ENCODE measurements at places on chromosomes 5 and 9.

- no peak for DNase-seq
Observed at GRCh38 chr5:39213447-39214207, 5.7 kb downstream of the FYB1 start.

DNA sequence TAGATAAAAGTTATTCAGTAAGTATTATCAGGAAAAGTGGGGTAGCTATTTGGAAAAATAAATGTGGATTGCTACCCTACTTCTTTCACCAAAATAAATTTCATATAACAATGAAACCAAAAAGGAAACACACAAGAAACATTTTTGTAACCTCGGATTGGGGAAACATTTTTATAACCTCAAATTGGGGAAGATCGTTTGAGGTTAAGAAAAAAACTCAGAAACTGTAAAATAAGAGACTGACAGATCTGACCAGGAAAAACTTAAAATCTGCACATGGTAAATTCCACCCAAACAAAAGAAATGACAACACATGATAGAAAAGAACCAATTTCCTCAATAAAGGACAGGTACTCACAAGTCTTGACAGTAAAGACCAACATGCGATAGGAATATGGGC is 13.5 kb downstream of the EFCAB9 start:
- DNase-seq: no peak

- DNase-seq: no peak
Observed at GRCh38 chr5:37437711-37438110, 58.6 kb downstream of the WDR70 start.

GRCh38 chr5:5787373-5787772 is 364.9 kb downstream of the ICE1 start:
- DNase-seq: no peak

GRCh38 chr9:110092792-110093191 is 115.2 kb downstream of the C9orf152 start:
- no peak for DNase-seq

GRCh38 chr9:127277770-127278169 is 13.2 kb downstream of the GARNL3 start:
- DNase-seq: no peak

DNA sequence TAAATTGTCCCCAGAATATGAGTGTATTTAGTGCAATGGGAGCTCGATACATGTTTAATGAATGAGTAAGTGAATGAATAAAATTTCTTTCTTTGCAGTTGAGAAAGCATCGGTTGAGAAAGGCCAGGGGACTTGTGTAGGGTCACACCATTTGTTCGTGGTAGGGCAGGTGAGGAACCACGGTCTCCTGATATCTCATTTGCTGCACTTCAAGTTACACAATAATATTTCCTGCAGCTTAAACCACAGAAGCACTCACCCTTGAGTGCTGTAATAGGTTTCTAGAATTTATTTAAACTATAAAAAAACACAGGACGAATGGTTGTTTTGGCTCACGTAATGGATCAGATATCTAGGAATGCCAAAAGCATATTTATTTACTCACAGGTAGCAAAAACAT is 429.8 kb downstream of the SPATA31D1 start:
- DNase-seq: no peak

DNA sequence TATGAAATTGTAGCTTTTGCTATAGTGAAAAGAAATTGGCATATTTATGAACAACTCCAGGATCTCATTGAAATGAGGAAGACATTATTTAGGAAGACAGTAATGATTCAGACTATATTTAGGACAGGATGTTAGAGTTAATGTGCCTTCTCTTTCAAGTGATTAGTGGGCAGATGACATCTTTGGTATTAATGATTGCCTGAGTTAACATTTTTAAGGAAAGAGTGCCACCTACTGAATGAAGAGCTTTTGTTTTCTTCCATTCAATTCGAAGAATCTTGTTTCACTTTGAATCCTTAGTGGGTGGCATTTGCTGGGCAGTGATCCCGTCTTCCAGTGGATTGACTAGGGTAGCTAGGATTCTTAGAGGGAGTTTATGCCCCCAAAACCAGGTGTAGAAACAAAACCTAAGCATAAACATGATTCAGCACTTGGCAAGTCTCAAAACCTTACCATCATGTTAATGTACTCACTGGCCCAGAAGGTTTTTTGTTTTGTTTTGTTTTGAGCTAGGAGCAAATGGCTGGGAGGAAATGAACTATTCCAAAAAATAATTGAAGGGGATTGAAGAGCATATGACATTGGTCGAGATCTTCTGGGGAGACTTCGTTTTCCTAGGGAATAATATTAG is 23.2 kb downstream of the MAP3K1 start:
- no peak for DNase-seq

- no peak for DNase-seq
Observed at GRCh38 chr9:124662561-124662960, 108.5 kb downstream of the NR6A1 start.

DNA sequence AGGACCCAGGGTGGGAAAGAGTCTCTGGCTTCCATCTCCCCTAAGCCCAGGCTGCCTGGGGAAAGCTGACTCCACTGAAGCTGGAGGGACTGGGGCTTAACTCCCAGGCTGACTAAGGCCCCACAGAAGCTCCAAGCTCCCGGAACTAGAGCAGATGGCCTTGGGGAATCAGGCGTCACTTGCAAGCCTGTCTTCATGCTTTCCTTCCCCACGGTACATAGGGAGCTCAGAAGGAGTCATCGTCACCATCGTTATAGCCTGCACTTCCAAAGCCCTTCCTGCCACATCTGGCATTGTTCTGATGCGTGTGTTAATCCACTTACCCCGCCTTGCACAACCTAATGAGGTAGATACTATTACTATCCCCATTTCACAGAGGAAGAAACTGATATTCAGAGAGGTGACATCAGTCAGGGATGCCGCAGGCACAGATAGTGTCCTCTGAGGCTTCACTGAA is 11.5 kb downstream of the AQP3 start:
- no peak for DNase-seq

DNA sequence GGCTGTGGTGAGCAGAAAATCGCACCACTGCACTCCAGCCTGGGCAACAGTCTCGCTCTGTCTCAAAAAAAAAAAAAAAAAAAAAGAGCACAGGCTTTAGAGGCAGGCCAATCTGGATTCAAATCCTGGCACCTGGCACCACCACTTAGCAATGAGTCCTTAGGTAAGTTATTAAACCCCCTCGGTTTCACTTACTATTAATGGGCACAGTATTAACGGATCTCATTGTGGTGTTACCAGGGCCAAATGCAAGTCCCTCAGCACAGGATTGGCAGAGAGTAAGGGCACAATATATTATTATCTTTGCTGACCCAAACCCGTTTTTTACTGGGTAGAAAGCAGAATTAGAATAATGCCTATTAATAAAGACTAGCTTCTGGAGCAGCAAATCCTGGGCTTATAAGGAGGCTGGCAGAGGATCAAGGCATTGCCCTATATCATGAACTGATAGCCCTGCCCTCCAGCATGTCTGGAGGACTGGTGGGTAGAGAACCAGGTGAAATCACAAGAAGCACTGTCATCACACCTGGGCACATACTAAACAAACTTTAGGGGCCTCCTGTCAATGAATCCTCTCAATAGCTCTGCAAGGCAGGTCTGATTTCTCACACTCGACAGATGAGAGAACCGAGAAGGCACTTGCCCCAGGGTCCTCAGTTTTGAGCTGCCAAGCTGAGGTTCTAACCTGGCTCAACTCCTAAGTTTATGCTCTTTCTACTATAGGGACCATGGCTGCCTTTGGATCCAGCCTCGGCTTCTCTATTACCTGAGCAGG is 17.7 kb downstream of the PCDHGC5 start:
- no peak for DNase-seq

DNA sequence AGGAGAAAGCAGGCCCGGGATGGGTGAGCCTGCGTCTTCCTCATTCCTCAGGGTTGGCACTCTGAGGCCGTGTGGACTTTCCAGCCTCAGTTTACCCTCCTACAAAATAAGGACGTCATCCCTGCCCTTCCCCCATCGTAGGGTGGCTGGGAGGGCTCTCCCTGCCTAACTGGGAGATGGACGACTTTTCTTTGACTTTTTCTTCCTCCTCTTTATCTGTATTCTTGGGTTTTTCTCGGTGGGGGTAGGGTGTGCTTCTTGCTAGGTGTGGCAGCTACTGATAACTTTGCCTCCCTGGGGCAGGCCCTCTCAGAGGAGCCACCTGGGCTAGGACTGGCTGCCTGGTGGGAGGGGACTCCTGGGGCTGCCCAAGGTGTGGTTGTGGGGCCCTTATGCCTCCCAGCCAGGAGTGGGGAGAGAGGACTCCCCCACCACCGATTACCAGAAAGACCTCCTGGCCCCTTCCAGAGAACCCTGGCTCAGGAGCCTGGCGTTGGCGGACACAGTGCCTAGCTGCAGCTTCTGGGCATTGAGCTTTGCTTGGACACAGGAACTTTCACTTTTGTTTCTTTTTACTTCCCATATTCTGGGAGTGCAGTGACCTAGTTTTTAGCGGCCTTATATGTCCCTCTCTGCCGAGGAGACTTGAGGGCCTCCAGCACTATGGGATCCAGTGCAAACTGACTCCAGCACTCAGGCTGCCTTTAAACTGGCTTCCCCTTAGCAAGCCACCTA is 6.1 kb downstream of the GLIPR2 start:
- no peak for DNase-seq

GRCh38 chr5:179439181-179439985 is 94.1 kb upstream of the ADAMTS2 start:
- no peak for DNase-seq

DNA sequence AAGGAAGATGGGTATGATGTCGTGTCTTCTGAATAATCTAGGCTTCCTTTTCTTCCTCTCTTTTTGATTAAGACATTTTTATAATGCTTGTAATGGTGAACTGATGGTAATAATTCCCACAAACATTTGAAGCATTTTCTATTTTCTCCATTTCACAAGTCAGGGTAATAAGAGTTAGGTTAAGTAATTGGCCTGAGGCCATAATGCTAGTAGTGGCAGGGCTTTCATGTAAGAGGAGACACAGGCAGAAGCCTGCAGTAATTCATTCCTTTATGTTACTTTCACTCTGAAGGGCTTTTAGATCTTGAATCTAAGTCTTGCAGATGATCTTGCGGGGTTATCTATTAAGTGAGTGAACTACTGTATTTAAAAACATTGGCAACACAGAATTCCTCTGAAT is 374.9 kb downstream of the MAT2B start:
- DNase-seq: no peak

GRCh38 chr9:121399883-121400607 is 30.0 kb upstream of the STOM start:
- peak; percentile 4 for DNase-seq

- DNase-seq: no peak
Observed at GRCh38 chr5:2840372-2840915, 89.0 kb upstream of the IRX2 start.

GRCh38 chr5:128574041-128574440 is 36.0 kb upstream of the FBN2 start:
- no peak for DNase-seq

GRCh38 chr9:82531795-82532194 is 531.1 kb downstream of the RASEF start:
- no peak for DNase-seq

DNA sequence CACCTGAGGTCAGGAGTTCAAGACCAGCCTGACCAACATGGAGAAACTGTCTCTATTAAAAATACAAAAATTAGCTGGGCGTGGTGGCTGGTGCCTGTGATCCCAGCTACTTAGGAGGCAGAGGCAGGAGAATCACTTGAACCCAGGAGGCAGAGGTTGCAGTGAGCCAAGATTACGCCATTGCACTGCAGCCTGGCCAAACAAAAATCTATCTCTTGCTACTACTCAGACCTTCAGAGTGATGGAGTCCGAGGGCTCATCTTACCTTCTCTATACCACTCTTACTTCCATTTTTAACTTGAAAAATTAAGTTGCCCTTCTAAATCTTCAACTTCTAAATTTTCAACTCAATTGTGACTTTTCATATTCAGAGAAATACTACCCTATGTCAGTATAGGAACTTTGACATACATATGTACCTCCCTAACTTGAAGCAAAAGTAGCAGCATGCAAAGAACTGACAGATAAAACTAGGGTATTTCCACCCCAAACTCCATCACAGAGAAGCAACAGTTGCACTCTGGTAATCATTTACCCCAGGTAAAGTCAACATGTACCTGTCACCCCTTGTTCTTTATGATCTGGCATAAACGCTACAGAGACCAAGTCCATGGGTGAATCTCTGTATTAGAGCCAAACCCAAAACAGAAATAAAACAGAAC is 11.4 kb downstream of the ZFAND5 start:
- DNase-seq: no peak

DNA sequence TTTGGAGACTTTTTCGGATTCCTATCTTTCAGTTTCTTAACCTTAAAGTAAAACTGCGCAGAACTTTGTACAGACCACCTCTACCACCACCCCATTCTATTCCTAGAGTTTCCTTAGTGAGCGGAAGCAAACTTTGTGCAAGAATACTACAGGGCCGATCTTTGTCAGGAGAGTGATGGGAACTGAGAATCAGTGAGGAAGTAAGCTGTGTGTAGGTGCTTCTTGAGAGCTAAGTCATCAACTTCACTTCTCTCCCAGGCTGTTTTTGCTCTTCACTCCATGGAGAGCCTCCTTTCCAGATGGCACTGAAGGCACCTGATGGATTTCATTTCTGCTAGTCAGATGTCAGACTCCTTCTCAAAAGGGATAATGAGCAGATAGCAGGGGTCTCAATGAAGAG is 127.3 kb downstream of the SPATA31D1 start:
- no peak for DNase-seq

DNA sequence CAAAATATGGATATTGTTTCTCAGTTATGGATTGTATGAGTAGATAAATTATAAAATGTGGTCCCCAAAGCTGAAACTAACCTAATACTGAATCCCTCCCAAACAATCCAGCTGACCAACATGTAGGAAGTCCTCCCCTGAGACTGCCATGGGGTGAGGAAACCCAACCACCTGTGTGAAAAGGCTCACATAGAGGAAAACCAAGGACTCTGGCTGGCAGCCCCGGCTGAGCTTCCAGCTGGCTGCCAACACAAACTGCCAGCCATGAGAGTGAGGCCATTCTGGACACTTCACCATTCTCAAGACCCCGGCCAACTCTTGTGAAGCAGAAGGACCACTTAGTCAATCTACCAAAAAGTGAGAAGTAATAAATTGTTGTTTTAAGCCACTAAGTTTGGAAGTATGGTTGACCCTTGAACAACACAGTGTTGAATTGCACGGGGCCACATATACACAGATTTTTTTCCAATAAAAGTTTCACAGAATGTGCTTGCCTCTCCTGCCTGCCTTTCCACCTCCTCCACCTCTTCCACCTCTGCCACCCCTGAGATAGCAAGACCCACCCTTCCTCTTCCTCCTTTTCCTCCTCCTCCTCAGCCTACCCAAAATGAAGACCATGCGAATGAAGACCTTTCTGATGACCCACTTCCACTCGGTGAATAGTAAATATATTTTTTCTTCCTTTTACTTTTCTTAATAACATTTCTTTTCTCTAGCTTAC is 15.3 kb upstream of the NRG2 start:
- no peak for DNase-seq

DNA sequence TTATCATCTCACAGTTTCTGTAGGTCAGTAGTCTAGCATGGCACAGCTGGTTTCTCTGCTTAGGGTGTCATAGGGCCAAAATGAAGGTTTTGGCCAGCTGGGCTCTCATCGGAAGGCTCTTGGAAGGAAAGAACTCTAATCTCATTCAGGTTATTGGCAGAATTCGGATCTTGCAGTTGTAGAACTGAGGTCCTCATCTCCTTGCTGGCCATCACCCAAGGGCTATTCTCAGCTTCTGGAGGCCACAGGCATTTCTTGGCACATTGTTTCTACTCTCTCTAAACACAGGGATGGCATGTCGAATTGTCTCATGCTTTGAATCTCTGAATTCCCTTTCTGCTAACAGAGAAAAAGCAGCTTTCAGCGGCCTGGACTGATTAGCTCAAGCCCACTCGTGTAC is 258.0 kb upstream of the SMARCA2 start:
- DNase-seq: no peak

Data from GM19239 (cell line).